ENCODE measurements at places on chromosomes 7 and 10. TPM values are rescaled to one million over a fixed set of nuclear protein-coding genes. Genes with fewer than 3 reads are reported as not detected.

Gene FANK1
- 13.9 TPM for total RNA-seq

Gene SEC31B
- 1.4 TPM for total RNA-seq

Gene INSYN2A
- 0.15 TPM for total RNA-seq

Gene SPDYE2B
- 0.12 TPM for total RNA-seq

Gene PLA2G12B
- not detected for total RNA-seq

Gene EIF5AL1
- 0.35 TPM for total RNA-seq

Gene CRTAC1
- total RNA-seq = 0.12 TPM

Gene IGFBP1
- total RNA-seq = not detected

Gene AKR1E2
- 10.5 TPM for total RNA-seq

Gene LIPK
- not detected for total RNA-seq

Gene DNAJC12
- total RNA-seq = 3.0 TPM

Gene TMEM229A
- 0.23 TPM for total RNA-seq

Gene SORBS1
- total RNA-seq = 0.23 TPM

Gene SPDYE6
- not detected for total RNA-seq

Gene SPDYE9
- not detected for total RNA-seq

Gene WDR86
- total RNA-seq = 1.1 TPM

Gene THAP5
- 7.1 TPM for total RNA-seq

Gene AGR2
- not detected for total RNA-seq

Gene MYL10
- not detected for total RNA-seq

Gene PLAU
- 16.5 TPM for total RNA-seq

Gene NRP1
- 185 TPM for total RNA-seq

Gene HSPA12A
- total RNA-seq = 15.7 TPM

Gene SAMD9L
- 9.5 TPM for total RNA-seq

Gene TMEM196
- total RNA-seq = not detected

Gene PLXNA4
- total RNA-seq = 23.5 TPM

Gene GOLGA7B
- total RNA-seq = not detected

Gene CDNF
- total RNA-seq = 0.35 TPM

Gene PIP
- not detected for total RNA-seq

Gene CALCR
- not detected for total RNA-seq

Gene ASB13
- 9.7 TPM for total RNA-seq

Gene PDSS1
- total RNA-seq = 4.7 TPM

Gene ZNF503
- 1.6 TPM for total RNA-seq

Gene CRHR2
- not detected for total RNA-seq

Gene DDC
- not detected for total RNA-seq

Gene ASAH2
- total RNA-seq = 1.1 TPM

Gene KEL
- total RNA-seq = not detected

Gene UTF1
- total RNA-seq = not detected

Gene PSMC2
- 191 TPM for total RNA-seq

Gene LIPJ
- not detected for total RNA-seq

Gene HOXA3
- not detected for total RNA-seq

Gene CALHM3
- not detected for total RNA-seq

Gene FBXO24
- total RNA-seq = 0.30 TPM

Gene ZNF716
- not detected for total RNA-seq

Gene ASZ1
- not detected for total RNA-seq

Gene OIT3
- total RNA-seq = 0.08 TPM

Gene NUTM2E
- not detected for total RNA-seq

Gene FAM25C
- total RNA-seq = not detected

Gene FXYD4
- not detected for total RNA-seq

Gene STARD3NL
- total RNA-seq = 71.0 TPM

Gene CCDC71L
- total RNA-seq = 12.1 TPM

Gene GPR26
- not detected for total RNA-seq

Gene GNAI1
- 35.8 TPM for total RNA-seq

Gene TACC2
- total RNA-seq = 1.8 TPM

Gene ADAM22
- total RNA-seq = 0.08 TPM

Gene TFR2
- under 0.01 TPM for total RNA-seq
